ENCODE measurements at places on chromosomes 4 and X.

- DNase-seq = no peak
Measured at GRCh38 chrX:153609917-153610835, 11.2 kb upstream of the CCNQ start.

GRCh38 chr4:159103384-159103990 is 608 bp downstream of the RAPGEF2 start:
- DNase-seq = no peak

GRCh38 chr4:151712777-151713176 is 48.0 kb downstream of the GATB start:
- no peak for DNase-seq

DNA sequence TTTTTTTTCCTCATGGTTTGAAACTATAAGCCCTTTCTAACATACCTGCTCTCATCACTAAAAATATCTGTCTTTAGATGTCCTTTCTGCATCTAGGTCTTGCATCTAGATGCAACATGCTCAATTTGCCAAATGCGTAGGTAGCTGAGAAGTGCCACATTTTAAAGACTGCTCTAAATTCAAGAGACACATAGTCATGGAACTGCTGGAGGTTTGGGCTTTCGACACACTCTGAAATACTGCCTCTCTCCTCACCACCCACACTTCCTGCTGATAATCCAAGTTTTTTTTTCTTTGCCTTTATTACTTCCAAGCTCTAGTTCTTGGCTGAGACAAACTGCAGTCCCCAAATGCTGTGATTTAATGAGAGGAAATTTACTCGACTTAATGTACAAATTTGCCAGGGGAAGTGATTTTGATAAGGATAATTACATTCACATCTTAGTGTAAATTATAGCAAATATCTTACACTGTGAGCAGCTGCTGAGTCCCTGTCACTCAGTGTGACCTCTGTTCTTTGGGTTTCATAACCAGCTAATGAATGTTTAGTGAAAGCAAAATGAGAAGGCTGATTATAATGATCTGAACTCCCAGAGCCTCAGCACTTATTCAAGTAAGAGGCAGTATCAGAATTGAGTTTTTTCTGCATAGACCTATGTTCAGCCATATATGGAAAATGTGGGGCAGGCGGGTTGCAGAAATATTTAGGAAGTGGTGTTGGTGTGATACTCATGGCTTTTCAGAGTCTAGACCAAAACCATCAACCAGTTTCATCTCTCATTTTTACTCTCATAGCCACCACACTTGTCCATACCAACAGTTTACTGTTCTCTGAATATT is 31.3 kb downstream of the DRD5 start:
- DNase-seq = no peak

- DNase-seq = no peak
Measured at GRCh38 chrX:123311486-123311885, 127.4 kb downstream of the GRIA3 start.

GRCh38 chrX:16258882-16259281 is 91.6 kb downstream of the MAGEB17 start:
- no peak for DNase-seq

- no peak for DNase-seq
Measured at GRCh38 chr4:121255986-121256750, 92.0 kb upstream of the TNIP3 start.

DNA sequence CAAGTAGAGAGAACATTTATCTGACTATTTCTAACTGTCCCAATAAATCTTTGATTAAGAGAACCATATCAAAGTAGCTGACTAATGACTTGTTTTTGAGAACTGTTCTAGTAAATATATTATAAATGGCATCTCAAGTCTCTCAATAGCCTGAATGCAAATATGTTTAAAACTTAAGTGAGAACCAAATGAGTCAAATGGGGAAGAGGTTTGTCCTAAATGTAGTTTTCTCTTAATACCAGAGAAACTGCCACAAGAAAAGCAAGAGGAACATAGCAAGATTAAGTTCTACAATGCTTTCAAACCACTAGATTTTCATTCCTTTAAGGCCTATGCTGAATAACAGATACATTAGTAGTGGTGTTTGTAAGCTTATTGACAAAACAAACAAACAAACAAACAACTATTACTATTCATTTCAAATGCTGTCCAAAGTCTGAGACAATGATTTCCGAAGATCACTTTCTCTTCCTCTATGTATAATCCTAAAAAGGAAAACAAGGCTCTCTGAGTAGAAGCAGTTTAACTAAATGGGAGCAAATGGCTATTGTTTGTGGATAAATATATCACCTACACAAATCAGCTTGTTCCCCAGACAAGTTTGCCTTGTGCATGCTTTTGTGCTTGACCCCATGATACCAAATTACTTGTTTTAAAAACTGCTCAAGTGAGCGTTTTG is 408.4 kb upstream of the EMCN start:
- no peak for DNase-seq

- no peak for DNase-seq
Measured at GRCh38 chr4:120841580-120841979, 80.9 kb downstream of the PRDM5 start.

- DNase-seq = no peak
Measured at GRCh38 chrX:101337776-101338271, 10.7 kb downstream of the TIMM8A start.

DNA sequence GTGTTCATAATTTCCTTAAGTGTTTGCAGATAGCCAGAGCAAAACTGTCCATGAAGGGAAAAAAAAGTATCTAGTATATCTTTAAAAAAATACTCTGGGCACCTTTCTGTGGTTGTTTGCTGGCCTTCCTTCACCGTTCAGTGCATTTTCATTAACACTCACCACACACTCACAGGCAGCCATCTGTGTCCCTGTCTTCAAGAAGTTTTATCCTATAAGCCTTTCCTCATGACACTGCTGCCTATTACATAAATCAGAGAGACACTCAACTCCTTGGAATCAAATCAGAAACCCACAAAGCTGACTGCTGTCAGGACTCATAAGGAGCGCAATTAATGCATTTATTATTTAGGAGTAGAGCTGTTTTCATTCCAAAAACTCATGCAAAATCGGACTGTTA is 1720.2 kb downstream of the PCDH7 start:
- DNase-seq = no peak

DNA sequence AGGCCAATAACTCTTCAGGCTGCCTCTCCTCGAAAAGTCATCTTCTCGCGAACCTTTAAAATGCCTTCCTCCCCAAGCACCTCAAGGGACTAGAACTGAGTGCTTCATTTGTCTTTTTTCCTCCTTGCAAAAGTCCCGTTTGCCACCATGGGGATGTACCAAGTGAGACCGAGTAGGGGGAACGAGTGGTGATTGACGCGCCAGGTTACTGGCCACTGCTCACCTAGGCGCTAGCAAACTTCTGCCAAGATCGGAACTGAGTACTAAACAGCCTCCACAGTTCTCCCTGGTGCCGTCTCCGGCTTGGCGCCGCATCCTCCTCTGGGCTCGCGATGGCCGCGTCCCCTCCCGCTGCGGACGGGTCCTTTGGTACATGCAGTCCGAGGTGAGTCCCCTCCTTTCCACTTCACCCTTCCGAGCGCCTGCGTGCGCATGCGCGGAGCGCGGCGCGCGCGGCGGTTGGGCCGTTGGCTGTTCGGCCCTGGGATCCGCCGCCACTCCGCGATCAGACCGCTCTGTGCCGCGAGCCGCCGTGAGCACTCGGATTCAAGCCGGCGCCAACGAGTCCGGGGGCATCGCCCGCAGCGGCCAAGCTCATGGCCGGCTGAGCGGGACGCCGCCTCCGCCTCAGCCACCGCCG is at the start of gene CDK16:
Gene CDK16, plus strand, starts transcription at position 402 of the 640 bp plus-strand sequence. CDS start 4,877 bp downstream, outside the sequence.
- DNase-seq = peak; percentile 36

GRCh38 chr4:86416081-86416480 is 56.2 kb upstream of the MAPK10 start:
- DNase-seq = no peak

- no peak for DNase-seq
Measured at GRCh38 chrX:38438321-38438720, 85.9 kb downstream of the OTC start.

- no peak for DNase-seq
Measured at GRCh38 chr4:151641167-151641566, 119.6 kb downstream of the GATB start.

- DNase-seq = no peak
Measured at GRCh38 chr4:10253765-10254164, 137.2 kb upstream of the WDR1 start.

GRCh38 chr4:48635980-48636379 is 144.1 kb downstream of the FRYL start:
- DNase-seq = no peak

GRCh38 chrX:44042751-44043150 is 69.6 kb upstream of the NDP start:
- DNase-seq = no peak

- no peak for DNase-seq
Measured at GRCh38 chrX:136452614-136453013, 35.1 kb upstream of the BRS3 start.

DNA sequence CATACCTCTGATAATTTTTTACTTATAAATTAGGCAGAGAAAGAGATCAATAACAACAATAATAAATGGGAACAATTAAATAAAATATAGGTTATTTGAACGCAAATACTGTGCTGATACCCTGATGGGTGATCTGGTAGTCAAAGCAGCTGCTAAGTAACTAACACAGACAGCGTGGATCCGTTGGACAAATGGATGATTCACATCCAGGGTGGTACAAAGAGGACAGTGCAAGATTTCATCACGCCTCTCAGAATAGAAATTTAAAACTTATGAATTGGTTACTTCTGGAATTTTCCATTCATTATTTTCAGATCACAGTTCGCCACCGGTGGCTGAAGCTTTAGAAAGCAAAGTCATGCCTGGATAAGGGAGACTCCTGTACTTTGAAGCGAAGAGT is 1066.0 kb upstream of the ADGRL3 start:
- DNase-seq = no peak
